ENCODE measurements at places on chromosomes 4 and X. TPM values are rescaled to one million over a fixed set of nuclear protein-coding genes. Genes with fewer than 3 reads are reported as not detected.

DNA sequence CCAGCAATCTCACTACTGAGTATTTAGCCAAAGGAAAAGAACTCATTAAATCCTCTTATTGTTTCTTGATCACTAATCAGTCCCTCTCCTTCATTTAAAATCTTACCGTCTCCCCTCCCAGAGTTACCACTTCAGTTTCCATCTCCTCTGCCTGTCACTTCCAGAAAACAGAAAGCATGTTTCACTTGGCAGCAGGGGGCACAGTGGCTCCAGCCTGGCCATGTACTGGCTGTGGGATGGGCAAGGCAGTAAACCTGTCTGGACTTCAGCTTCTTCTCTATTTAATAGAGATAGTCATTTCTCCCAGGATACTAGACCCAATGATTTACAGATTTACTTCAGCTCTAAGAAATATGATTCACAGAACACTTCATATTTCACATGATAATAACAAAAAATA, 63.2 kb downstream of the CD40LG start:
- no peak overlapping the region for H3K4me3 ChIP-seq
- no peaks in the 10 kb centered on the region for H3K4me1 ChIP-seq
- H3K27ac ChIP-seq: no peak overlapping the region
- no peaks in the 10 kb centered on the region for H3K36me3 ChIP-seq
- DNase-seq: no peak
- no peaks in the 10 kb centered on the region for H3K27me3 ChIP-seq

DNA sequence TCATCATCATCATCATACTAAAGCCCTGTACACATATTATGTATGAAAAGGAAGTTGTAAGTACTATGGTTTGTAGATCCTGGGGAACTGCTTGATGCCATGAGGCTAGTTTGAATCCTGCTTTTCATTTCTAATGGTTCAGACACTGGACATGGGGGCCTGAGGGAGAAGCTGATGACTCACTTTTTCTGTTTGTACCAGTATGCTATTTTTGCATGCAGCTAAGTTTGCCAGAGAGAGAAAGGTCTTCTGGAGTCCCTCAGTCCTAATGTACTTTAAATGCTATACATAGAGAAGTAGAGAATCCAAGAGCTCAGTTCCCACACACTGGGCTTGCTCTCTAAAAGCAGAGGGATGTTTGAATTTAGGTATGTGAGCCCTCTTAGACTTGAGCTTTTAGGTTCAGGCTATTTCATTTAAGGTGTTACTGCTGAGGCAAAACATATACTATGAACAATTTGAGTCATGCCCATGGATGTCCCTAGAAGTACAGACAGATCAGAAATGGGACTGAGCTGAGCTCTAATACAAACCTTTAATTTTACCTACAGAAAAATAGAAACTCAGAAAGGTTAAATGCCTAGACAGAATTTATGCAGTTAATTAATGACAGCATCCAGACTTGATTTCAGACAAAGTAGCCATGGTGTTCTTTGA, 17.6 kb upstream of the HS3ST1 start:
- H3K36me3 ChIP-seq: no peaks in the 10 kb centered on the region
- H3K27ac ChIP-seq: no peak overlapping the region

DNA sequence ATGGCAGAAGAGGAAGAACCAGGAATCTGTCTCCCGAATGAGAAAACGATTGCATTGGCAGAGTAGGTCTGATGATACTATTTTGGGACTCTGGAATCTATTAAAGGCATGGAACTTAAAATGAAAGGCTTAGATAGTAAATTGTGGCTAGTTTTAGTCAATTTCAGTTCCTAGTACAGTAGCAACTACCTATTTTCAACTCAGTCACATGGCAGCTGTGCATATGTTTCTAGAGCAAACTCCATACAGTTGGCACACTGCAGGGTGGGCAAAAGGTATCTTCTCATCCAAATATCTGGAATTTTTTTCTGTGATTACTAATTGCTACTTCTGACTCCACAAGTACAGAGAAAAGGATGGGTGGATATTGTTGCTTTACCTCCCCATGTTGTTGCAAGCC, 663.6 kb downstream of the PCDH7 start:
- DNase-seq: no peak
- no peaks in the 10 kb centered on the region for H3K27me3 ChIP-seq
- H3K4me1 ChIP-seq: no peaks in the 10 kb centered on the region
- H3K27ac ChIP-seq: no peak overlapping the region
- no peak overlapping the region for H3K4me3 ChIP-seq

DNA sequence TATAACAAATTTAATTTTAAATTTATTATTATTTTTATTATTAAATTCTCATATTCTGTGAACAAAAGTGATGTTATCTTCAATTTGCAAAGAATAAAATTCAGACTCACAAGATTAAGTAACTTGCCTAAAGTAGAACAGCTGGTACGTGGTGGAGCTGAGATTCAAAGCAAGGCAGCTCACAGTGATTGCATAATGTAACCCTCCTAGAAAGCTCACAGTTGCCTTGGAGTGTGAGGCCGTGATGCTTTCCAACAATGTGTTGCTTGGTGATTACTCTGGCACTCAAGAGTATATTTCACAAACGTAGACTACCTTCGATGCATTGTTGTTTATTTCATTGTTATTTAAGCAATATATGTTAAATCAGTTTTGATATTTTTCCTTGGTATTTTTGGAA, 1039.2 kb upstream of the PABPC4L start:
- H3K36me3 ChIP-seq: no peaks in the 10 kb centered on the region
- no peaks in the 10 kb centered on the region for H3K4me1 ChIP-seq
- H3K27ac ChIP-seq: no peak overlapping the region
- H3K27me3 ChIP-seq: no peaks in the 10 kb centered on the region

The ENPEP gene
- 7.3 TPM for total RNA-seq

The RTL5 gene
- 13.3 TPM for total RNA-seq
